ENCODE measurements at places on chromosomes 11 and 22.

- no peak for DNase-seq
Measured at GRCh38 chr11:130535520-130535919, 87.1 kb downstream of the ADAMTS15 start.

DNA sequence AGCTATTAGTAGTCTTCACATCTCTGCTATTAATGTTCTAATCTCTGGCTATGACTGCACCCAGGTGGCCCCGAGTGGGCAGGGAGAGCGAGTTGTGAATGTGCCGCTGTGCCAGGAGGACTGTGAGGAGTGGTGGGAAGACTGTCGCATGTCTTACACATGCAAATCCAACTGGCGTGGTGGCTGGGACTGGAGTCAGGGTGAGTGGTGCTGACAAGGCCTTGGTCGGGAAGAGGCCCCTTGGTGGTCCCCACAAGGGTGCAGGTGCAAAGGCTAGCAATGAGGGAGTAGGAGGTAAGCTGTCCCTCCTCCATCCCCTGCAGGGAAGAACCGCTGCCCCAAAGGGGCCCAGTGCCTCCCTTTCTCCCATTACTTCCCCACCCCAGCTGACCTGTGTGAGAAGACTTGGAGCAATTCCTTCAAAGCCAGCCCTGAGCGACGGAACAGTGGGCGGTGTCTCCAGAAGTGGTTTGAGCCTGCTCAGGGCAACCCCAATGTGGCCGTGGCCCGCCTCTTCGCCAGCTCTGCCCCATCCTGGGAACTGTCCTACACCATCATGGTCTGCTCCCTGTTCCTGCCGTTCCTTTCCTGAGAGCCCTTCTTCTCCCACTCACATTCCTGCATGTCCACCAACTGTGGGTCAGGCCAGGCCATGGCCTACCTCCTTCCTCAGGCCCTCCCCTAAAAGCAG, 2.9 kb downstream of the IZUMO1R start:
- DNase-seq: no peak

GRCh38 chr11:83156996-83157593, at the start of gene PCF11:
TSS of gene PCF11 (plus strand) at chr11:83157131. CDS start at chr11:83157440, 309 bp downstream.
- no peak for DNase-seq

DNA sequence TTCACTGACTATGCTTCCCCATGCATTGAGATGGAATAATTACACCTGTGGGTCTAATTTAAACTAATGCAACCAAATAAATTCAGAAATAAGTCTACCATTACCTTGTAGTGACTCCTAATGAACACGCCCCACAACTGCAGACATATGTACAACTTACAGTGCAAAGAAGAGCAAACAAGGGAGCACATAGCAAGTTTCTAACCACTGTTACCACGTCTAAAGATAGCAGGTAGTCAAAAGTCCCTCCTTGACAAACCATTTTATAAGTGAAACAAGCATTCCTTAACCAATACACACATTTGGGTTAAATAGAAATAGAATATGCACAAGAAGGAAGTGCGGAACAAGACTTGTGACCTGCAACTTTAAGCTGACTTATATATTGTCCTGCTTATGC, 20.6 kb downstream of the PHF21A start:
- DNase-seq: no peak

DNA sequence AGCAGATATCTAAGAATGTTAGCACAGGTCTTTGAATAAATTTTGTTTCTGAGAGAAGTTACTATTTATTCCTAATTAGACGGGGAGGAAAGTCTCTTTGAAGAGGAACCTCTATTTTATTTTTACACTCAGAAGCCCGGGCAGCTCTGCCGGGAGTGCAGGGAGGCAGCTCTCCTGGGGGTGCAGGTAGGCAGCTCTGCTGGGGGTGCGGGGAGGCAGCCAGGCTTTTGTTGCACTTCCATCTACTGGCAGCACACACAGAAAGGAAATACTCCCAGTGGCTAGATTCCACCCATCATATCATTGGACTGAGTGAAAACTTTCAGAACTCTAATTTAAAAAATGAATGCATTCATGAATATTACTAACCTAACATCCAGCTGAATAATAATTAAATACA, 24.6 kb downstream of the OR10A6 start:
- DNase-seq: no peak

- no peak for DNase-seq
Measured at GRCh38 chr22:21904250-21904789, 36.9 kb upstream of the MAPK1 start.

DNA sequence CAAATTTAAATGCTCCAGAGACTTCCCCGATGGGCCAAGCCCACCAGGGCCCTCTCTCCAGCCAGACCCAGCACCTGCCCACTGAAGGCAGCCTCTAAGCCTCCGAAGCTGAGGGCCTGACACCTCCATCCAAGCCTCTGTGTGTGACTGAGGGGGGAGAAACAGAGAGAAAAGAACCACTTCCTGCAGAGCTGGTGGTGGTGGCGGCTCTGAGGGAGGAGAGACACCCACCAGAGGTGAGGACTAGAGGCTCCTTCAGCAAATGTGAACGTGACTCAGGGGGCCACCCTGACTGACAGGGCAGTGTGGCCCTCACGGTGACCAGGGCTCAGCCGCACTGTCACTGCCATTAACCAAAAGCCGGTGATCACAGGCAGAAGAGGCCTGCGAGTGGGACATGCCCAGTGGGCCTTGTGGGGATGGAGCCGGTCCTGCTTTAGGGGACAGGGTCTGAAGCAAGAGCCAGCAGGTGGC, 31.0 kb upstream of the CD5 start:
- DNase-seq: no peak
